ENCODE measurements at places on chromosomes 3 and 15.

DNA sequence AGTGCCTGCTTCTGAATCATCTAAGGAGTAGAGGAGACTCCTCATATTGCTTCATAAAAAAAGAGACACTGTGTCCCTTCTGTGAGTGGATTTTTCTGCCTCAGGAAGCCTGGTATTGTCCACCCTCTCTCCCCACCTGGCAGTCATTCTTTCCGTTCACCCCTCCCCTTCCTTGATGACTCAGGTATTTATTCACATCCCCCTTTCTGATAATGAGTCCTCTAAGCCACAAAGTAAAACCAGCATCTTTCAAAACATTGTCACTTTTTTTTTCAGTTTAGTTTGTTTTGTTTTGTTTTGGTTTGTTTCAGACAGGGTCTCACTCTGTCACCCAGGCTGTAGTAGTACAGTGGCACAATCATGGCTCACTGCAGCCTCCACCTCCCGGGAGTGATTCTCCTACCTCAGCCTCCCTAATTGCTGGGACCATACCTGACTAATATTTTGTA, 65.2 kb upstream of the UBE2E1 start:
- DNase-seq: no peak

DNA sequence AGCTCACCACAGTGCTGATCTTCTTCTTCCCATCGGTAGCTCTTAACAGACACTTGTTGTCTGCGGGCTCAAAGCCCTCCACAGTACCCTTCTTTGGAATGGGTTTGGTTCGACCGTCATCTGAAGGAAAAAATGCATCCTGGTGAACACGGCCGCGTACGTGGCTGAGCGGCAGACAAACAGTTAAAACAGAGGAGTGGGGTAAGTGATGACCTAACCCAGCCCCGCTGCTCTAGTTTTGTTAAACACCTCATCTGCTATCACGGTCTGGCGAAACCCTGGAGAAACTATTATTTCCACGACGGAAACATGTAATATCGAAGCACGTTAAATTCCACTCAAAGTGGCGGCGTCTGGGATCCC, 725 bp downstream of the SRP14 start:
- DNase-seq: no peak

DNA sequence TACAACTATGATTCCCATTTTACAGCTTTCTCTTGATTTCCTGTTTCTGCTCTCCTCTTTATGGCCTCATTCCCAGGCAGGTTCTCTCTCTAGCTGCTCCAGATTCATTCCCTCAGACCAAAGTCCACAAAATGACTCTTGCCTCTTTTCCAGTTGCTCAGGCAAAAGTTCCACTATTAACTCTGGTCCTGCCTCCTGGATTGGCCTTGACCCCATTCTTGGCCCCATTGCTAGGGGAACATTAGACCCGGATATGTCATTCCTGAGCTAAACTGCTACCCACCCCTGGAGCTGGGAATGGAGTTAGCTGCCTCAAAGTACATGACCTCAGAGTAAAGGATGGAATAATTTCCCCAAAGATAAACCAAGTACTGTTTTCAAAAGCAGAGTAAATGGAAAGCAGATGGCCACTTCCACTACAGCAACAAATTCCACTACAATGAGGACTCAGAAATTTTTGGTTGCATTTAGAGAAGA, 73.0 kb upstream of the GAP43 start:
- no peak for DNase-seq

DNA sequence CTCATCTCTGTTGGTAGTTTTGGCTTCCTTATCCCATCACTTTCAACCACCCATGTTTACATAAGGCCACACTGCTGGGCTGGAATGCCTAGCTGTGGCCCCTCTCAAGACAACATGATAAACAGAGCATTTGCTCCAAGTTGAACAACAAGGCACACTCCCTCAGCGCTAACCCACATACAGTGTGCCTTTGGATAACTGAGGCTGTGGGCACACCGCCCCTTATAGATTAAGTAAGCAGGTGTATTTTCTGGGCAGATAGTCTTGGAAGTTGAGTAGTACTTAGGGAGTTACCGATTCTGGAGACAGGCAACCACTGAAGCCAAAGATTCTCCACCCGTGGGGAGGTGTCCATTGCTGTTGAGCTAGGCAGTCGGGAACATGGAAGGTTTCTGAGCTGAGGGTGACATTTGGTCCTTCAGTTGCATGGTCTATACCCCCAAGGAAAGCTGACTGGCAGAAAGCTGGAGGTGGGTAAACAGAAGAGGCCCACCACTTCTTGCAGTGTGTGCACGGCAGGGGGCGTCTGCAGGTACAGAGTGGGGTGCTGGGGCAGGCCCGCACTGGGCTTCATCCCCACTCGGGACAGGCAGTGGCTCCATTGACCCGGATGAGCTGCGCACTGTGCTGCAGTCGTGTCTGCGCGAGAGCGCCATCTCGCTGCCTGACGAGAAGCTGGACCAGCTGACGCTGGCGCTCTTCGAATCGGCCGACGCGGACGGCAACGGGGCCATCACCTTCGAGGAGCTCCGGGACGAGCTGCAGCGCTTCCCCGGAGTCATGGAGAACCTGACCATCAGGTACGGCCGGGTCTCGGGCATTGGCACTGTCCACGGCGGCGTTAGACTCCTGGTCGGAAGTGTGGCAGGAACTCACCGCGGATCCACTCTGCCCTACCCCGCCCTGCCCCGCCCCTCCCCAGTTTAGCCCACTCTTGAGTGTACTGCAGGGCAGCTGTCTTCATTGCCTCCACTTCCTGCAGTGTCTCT, 16.8 kb downstream of the NOX5 start:
- no peak for DNase-seq

GRCh38 chr15:74613089-74613952, 2.3 kb upstream of the CLK3 start:
- no peak for DNase-seq

DNA sequence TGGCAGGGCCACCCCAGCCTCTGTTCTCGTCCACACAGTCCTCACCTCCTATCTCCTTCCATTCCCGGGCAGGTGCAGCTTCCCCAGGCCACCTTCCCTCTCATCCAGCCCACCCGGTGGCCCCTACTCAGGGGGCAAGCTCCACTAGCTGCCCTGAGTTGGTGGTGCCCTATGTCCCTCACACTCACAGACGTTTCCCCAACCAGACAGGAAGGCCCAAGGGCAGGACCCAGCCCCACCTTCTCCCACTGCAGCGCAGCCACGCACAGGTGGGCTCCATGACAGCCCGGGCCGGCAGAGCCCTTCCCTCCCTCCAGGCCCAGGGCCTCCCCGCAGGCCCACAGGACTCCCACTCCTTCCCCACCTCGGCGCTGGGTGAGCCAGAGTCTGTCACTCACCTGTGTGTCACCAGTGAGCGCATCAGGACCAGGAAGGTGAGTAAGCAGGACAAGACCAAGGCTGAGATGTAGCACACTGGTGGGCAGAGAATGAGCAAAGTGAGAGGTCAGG, 11.1 kb downstream of the ISLR start:
- DNase-seq: no peak

DNA sequence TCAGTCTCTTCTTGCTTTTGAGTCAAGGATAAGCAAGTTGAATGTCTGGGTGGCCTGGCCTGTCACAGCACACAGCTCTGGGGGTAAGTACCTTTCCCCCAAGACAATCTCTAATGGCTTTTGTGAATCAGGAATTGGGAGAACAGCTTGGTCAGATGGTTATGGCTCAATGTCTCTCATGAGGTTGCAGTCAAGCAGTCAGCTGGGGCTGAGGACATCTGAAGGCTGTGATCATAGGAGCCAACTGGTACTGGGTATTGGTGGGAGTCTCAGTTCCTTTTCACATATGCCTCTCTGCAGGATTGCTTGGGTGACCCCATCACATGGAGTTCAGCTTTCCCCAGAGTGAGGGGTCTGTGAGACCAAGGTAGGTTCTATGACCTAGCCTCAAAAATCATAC, 33.0 kb upstream of the TMEM158 start:
- no peak for DNase-seq

- no peak for DNase-seq
These were observed 75.7 kb downstream of the EFL1 start for GRCh38 chr15:82186719-82187406.

DNA sequence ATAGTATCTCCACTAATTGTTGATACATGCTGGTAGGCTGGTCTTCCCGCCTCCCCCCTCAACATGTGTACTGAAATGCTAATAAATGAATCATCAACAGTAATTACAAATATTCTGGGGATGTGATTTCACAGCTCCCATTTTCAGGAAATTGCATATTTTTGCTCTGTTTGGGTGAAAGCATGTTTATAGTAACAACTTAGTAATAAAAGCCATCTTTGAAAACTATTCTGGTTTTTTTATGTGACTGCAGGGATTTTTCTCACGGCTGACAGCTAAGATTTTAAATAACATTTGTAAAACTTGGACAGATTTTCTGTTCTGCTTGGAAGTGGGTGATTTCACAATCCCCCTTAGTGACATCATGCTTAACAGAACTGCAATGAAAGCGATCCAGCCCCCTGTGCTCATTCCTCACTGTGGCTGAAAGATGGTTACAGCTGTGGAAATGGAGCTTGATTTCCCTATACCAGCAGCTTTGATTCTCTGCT, 25.6 kb upstream of the FAM174B start:
- no peak for DNase-seq

GRCh38 chr3:189567766-189568420, 63.3 kb upstream of the TP63 start:
- DNase-seq: no peak
